CD4-positive, alpha-beta T cell treated with Interleukin-4 for 1 hour (primary cell): ENCODE measurements at places on chromosomes 6 and 20.

GRCh38 chr6:100446115-100447080 is 18.3 kb downstream of the SIM1 start:
- DNase-seq: no peak

DNA sequence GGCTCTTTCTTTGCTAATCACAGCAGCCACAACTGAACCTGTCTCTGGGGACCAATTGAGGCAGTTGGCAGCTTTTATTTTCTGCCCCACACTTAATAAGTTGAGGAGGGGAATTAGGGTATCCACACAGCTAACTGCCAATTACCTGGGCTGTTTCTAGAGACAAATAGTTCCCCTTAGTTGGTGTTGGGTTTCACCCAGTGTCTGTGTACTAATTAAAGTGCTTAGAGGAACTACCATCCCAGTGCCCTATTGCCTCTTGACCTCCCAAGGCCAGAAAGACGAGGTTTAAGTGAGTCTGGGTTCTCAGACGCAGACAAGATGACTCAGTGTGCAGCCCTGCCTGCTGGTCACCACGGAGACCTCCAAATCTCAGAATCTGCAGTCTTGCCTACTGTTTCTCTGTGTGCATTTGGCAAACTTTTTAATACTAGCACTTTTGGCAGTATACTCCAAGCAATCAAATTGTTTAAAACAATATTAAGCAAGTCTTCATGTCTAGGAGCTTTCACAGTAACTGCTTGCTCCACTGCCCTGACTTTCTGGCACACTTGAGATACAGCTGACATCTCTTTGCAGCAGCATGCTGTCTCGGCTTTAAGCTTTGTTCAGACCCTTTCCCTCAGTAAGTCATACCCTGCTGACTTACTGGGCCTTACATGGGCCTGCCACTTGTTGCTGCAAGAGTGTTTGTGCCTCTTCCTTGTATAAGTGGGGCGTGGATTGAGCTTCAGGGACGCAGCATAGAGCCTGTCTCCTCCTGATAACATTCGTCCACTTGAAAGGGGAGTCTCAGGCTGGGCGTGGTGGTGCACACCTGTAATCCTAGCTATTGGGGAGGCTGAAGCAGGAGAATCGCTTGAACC is 31.9 kb downstream of the STK35 start:
- no peak for DNase-seq

DNA sequence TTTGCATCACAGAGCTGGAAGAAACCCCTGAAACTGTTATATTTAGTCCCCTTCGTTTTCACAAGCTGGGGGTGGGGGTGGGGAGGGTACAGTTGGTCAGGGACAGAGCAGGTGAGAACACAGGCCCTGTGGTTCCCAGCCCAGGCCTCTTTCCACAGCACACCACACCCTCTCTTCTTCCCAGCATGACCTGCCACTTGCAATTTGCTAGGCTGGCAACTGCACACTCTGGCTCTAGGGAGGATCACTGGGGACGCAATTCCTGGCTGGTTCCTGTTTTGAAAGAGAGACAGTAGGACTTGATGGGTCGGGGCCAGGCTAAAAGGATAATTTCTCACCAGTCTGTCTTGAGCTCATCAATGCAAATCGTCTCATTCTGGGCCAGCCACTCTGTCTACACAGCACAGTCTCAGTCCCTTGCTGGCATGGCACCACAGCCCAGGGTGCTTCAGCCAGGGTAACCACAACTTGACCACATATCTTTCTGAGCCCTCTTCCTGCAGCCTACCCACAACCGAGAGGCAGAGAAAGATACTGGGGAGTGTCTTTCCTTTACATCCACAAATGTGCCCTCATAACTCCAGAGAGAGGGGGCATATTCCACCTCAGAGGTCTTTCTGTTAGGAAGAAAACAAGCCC is 41.7 kb upstream of the EMILIN3 start:
- peak; percentile 6 for DNase-seq

- no peak for DNase-seq
Observed at GRCh38 chr6:40116832-40117231, 182.6 kb upstream of the MOCS1 start.

- DNase-seq: no peak
Observed at GRCh38 chr6:144321839-144322591, 36.9 kb downstream of the UTRN start.

- no peak for DNase-seq
Observed at GRCh38 chr20:6908673-6909072, 141.2 kb downstream of the BMP2 start.

- peak; percentile 49 for DNase-seq
Observed at GRCh38 chr20:51372176-51372803, 170.2 kb downstream of the NFATC2 start.

DNA sequence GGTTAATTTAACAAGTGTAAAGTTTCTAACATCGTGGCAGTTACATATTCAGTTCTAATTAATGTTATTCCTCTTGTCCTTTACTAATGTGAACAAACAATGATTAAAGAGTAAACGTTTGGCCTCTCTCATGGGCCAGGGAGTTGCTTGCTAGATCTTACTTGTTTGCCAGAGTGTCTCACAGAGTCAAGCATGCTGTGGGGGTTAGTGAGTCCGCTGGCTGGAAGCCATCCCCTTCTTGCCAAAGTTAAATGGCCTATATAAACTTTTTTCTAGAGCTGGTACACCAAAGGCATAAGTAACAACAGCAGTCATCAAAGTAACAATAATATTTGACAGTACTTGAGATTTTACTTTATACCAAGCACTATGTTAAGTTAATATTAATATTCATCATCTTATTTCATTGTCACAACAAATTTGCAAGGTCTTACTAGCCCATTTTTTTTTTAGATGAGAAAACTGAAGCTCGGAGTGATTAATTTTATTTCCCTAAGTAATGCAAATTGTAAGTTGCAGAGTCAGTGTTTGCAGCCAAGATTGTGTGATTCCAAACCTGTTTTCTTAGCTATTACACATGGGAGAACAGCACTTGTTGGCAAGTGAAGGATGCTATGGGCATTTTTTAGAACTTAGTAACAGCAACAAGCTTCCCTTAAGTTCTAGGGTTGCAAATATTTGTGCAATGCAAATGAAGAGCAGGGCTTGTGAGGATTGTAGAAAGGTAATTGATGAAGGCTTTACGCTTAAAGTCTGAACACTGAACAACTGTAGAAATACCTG is 224.5 kb downstream of the RFPL4B start:
- no peak for DNase-seq

DNA sequence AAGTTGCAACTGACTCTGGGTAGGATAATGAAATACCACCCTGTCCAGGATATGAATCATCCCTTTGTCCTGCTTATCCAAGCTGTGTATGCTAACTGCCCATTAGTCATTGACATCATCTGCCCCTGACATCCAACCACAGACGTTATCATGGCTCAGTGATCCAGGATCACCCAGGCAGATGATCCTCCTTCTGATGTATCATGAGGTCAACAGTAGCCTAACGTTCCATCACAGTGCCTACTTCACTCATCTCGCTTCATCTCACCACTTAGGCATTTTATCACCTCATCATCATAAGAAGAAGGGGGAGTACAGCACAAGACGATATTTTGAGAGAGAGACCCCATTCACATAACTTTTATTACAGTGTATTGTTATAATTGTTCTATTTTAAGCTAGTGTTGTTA is 13.4 kb upstream of the BTN3A2 start:
- DNase-seq: no peak

DNA sequence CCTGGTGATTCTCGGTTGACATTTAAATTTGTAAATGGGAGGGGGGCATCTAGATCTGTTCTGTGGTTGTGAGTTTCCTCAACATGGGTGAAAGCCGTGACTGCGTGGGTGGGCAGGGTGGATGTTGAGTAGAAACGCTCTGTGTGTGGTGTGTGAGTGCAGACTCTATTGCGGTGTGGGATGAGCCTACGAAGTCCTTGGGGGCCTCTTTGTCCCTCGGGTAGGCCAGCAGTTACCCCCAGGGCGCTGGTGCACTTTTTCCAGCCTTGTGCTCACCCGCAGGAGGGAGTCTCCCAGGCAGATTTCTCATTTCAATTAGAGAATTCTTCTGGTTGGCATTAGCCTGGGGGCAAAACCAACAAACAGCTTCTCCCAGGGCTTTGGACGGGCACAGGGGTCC is 10.6 kb downstream of the TOX2 start:
- DNase-seq: peak; percentile 39

DNA sequence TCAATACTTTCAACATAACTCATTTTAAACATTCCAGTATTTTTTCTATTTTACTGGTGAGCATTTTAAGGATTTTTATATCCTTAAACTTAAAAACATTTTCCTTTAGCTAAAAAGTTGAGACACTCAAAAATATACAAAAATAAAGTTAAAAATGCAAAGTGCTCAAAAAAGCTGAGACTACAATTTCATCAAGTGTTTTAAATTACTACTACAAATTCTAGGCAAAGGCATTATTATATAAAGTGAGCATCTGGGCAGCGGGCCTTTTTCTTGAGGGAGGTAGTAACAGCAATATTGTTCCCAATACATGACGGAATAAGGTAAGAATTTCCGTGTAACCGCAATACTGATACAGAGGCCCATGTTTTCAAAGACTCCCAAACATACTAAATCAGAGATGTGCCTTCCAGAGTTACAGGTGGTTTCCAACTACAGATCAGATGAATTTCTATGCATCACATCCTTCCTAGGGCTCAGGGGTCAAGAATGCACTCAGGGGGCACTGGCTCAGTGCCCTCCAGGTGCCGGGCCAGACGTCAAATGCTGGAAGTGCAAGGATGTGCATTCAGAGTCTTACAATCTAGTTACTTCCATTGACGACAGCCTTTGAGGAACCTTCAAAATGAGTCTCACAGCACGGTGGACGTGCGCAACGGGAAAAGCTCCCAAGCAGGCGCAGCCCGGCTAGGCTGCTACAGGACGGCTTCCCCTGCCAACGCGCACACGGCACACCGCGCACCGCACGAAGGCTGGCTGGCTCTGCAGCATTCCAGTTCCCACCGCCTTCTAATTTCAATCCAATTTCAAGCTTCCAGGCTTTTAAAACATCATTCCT is 1.7 kb downstream of the PHF10 start:
- DNase-seq: peak; percentile 50

DNA sequence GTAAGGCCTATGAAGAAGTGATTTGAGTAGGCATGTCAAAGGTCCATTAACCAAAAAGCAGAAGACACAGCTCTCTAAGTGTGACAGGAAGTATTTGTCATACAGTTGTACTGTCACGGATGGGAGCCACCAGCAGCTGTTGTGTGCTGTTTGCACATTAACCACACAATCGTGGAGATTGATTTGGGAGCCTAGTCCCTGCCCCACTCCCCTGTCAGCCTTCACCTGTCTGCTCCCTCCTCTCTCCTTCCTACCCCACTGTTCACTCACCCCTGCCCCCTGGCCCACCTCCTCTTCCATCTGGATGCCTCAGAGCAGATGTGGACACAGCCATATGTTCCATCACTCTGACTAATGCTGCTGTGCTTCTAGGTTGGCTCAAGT is 124.7 kb upstream of the SPACA1 start:
- DNase-seq: peak; percentile 62

GRCh38 chr6:105775095-105775494 is 311.0 kb upstream of the PRDM1 start:
- no peak for DNase-seq

DNA sequence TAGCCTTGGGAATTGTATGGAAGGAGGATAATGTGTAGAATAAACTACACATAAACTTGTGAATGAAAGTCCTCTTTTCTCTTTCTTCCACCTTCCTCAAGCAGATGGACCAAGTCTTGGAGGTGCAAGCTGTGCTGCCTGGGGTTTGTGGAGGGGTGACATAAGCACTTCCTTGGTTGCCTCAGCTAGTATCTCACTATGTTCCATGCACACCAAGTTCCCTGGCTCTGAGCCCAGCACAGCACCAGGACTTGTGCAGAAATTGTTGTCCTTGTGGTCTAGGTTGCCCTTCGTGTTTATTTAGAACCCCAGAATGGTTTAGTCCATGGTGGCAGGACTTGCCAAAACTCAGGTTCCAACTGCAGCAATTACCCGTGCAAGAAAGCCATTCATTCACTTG is 110.3 kb downstream of the MEI4 start:
- no peak for DNase-seq

DNA sequence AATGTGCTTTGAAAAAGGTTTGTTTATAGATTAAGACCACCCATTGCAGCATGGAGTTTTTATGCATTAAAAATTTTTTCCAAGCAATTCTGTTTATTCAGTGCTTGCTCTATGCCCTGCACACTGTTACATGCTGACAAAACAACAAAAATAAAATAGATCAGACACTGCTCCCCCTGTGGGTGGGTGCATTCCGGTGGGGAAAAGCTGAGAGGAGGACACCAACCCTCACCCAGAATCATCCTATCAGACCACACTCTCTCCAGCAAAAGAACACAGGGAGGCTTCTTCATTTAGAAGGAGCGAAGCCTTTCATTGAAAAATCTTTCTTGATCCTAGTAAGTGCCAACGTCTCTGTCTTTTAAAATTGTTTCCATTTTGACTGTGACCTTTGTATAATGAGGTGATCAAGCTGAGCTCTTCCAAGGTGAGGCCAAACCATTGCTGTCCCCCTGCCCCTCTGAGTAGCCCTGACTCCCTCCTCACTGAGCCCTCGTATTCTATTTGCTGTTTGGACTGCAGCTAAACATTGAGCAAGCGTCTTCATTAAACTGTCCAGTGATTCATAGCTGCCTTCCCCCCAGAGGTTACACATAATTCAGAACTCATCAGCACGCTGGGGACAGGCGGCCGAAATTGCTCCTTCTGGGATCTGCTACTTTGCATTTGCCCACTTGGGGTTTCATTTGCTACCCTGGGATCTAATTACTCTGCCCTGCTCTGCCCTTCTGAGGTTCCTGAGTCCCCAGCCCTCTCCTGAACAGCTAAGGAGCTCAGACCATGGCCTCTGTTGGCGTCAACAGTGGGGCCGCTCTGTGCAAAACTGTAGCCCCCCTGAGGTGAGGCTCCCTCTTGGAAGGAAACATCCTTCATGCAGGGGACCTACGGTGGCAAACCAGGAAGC is 102.4 kb downstream of the F13A1 start:
- no peak for DNase-seq

DNA sequence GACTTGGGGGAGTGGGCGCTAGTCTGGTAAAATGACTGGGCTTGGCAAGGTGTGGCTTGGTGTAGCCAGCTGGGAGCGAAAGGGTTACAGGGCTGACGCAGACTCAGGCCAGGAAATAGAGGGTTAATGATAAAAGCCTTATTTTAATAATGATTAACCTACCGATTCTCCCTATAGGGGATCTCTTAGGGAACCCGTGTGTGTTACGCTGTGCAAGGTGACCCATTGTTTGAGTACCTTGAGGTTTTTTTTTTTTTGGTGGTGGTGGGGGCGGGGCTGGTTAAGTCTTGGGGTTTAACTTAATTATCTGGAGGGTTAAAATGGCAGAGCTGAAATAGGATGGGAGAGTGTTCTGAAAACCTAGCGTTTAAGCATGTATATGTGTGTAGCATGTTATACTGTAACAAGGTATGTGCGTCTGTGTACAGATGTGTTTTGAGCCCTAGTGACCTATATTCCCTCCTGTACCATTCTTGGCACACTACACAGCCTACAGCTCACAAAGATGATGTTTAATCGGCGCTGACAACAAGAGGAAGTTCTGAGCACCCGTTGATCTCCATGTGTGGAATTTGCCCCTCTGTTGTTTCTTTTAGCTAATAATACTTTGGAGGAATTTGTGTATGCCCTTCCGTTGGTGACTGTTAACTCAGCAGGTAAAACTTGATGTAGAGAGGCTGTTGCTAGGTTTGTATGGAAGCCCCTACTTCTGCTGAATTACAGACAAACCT is 1.3 kb downstream of the CARMIL1 start:
- DNase-seq: peak; percentile 9
